IPS DF 6.9 (cell line): ENCODE measurements at places on chromosomes 12 and 14.

DNA sequence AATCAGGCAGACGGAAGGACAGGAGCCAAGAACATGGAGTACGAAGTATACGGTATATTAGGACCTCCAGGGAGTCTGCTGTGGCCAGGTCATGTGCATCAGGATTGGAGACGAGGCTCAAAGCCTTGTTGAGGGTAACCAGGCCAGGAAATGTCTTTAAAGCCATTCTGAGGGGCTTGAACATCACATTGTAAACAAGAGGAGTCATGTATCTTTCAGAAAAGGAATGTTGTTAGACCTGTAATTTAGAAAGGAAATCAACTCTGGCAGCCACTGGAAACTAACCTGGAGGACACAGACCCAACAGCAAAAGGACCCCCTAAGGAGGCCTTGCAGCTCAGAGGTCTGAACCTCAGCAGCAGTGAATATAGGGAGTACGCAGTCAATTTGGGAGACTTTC lies 7.5 kb downstream of the MAP3K9 start:
- DNase-seq = no peak

GRCh38 chr12:108226866-108227265 lies 97.8 kb downstream of the WSCD2 start:
- no peak for DNase-seq

- DNase-seq = no peak
These were observed 32.8 kb downstream of the TC2N start for GRCh38 chr14:91834571-91834970.

GRCh38 chr14:102805371-102805891 lies 28.2 kb downstream of the TRAF3 start:
- no peak for DNase-seq

GRCh38 chr14:24673534-24674203 lies 39.7 kb upstream of the GZMB start:
- no peak for DNase-seq

GRCh38 chr14:102591372-102591943 lies 991 bp upstream of the RCOR1 start:
- no peak for DNase-seq

GRCh38 chr12:6341417-6342139 lies at the start of gene TNFRSF1A:
Gene TNFRSF1A, minus strand, starts transcription at chr12:6342076. Its CDS starts 262 bp downstream, at chr12:6341814.
- no peak for DNase-seq

- no peak for DNase-seq
These were observed 11.2 kb upstream of the CDC42BPB start for GRCh38 chr14:103068351-103069073.

DNA sequence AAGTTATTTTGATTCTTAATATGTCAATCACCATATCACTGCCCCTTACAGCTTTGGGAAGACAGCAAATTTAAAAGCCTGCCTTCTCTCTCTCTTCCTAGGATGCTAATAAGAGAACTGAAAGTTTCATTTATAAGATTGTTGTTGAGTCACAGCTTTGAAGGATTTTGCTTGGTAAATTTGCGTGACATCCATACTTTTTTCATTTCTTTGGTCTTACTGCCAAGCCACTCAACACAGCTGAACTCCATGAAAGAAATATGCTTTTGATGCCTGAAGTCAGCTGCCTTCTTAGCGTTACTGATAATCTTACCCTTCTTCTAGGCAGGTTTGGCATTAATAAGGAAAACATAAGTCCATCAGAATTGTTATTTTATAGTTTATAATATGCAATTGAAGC lies 155.0 kb downstream of the CRADD start:
- no peak for DNase-seq

GRCh38 chr12:82818271-82819035 lies 131.7 kb downstream of the TMTC2 start:
- no peak for DNase-seq

- no peak for DNase-seq
These were observed 866.7 kb upstream of the TMEM132C start for GRCh38 chr12:127400221-127400620.

DNA sequence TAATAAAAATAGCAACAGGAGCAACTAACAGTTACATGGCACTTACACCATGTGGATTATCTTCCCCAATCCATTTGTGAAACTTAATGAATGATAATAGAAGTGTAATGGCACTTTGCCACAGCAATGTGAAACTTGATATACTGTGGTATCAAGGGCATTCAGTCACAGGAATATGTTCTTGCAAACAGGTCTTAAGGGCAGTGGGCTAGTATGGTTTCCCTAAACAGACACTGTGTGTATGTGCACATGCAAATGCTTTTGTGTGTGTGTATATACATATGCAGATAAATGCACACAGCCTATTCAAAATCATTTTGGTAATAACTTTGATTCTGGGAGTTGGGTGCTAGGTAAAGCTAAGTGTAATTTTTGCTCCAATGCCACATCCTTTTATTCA lies 26.2 kb upstream of the ARHGAP5 start:
- DNase-seq = no peak

GRCh38 chr12:51449580-51450246 lies 25.1 kb downstream of the SLC4A8 start:
- DNase-seq = no peak

- no peak for DNase-seq
These were observed 118.1 kb downstream of the RERGL start for GRCh38 chr12:17971850-17972249.

GRCh38 chr14:93946104-93946503 lies 19.0 kb downstream of the FAM181A start:
- DNase-seq = no peak

GRCh38 chr14:73758392-73759182 lies 44.4 kb upstream of the PNMA1 start:
- DNase-seq = peak; percentile 68

- no peak for DNase-seq
These were observed 29.4 kb downstream of the ACAD10 start for GRCh38 chr12:111715279-111715678.

GRCh38 chr14:96424109-96424989 lies 32.4 kb downstream of the AK7 start:
- peak; percentile 39 for DNase-seq

GRCh38 chr14:93643127-93643526 lies 145.2 kb downstream of the PRIMA1 start:
- no peak for DNase-seq

DNA sequence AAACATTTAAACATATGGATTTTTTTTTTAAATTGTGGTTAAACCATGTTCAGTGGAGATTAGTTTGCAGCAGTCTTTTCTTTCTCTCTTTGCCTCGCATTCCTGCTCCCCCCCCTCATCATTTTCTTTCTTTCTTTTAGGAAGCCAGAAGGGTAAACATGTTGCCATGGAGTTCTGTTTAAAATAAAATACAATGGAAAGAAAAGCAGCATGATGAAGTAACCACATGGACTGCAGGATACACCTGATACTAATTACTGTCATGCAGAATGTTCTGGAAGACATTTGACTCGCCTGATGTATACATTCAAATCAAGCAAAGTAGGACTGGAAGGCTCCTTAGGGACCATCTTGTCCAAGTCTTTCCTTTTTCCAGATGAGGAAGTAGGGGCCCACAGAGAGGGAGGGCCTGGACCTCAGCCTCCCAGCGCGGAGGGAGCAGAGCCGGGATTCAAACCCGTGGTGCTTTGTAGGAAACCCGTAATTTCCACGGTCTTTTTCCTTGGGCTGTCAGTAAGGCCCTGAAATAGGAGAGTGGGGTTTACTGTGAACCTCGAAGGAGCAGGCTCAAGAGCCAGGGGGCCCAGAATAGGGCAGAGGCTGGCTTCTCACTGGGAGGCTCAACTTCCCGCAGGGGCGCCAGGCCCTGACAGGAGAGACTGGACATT lies 2.4 kb upstream of the MEG3 start:
- no peak for DNase-seq

DNA sequence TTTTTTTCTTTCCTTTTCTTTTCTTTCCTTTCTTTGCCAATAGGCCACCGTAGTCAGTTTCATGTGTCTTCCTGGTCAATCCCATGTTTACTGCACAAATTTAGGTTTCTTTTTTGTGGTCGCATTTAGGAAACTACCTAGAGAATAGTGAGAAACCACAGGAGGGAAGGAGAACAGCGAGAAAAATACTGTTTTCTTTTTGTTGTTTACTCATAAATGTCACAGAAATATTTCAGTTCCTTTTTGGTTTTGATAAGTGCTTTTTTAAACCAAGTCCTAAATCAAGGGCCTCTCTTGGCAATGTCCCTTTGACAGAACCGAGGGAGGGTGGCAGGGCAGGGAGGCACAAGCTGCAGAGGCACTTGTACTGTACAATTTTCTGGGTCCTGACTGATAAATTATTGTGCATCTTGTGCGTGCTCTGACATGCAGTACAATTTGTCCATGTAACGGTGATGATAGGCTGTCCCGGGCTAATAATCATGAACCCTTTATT lies 326.1 kb downstream of the CACNA1C start:
- no peak for DNase-seq

GRCh38 chr14:88962356-88962755 lies 137.9 kb downstream of the TTC8 start:
- DNase-seq = no peak

GRCh38 chr12:79156846-79157463 lies 292.4 kb downstream of the SYT1 start:
- DNase-seq = no peak

GRCh38 chr12:71164568-71165197 lies 6.9 kb upstream of the TSPAN8 start:
- no peak for DNase-seq

DNA sequence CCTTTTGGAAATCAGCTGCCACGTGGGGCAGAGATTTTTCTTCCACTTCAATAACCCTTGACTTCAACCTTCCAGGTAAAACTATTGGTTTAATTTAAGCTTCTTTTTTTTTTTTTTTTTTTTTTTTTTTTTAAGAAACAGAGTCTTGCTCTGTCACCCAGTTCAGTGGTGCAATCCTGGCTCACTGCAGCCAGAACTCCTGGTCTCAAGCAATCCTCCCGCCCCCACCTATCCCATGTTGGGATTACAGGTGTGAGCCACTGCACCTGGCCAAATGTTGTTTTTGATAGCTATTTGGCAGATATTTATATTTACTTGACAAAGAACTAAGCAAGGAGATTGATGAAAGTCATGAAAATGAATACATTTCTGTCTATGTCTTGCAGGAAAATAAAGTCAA lies 65.1 kb downstream of the SINHCAF start:
- DNase-seq = no peak

DNA sequence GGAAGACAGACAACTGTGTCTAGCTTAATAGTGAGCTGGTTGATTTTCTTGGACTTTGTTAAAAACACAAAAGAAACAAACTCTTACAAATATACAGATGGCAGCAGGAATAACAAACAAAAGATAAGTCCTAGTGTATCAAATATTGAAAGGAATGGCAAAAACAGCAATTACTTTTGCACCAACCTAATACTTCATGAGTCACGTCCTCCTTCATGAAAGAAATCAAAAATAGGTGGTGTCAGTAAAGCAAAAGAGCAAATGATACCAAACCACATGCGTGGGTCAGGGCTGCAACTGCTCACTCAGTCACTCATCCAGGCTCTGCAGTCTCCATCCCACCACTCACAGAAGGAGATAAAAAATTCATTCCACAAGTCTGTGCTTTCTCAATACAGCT lies 11.8 kb downstream of the ATG14 start:
- no peak for DNase-seq

- no peak for DNase-seq
These were observed 45.0 kb downstream of the SH2B3 start for GRCh38 chr12:111450676-111451075.

DNA sequence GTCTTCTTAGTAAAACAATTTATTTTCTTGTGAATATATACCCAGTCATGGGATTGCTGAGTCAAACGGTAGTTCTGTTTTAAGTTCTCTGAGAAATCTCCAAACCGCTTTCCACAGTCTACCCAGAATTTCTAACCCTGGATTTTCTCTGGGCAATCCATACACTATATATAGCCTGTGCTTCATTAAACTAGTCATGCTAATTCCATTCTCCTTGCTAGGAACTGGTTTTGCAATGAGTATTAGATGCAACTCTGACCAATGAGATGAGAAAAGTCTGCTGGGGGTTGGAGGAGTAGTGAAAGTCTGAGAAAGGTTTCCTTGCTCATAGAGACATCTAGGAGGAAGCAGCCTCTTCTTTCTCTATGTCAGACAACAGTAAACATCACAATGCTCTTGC lies 196.1 kb upstream of the CDKN3 start:
- no peak for DNase-seq

- DNase-seq = no peak
These were observed 227.2 kb downstream of the DACT1 start for GRCh38 chr14:58864751-58865513.

DNA sequence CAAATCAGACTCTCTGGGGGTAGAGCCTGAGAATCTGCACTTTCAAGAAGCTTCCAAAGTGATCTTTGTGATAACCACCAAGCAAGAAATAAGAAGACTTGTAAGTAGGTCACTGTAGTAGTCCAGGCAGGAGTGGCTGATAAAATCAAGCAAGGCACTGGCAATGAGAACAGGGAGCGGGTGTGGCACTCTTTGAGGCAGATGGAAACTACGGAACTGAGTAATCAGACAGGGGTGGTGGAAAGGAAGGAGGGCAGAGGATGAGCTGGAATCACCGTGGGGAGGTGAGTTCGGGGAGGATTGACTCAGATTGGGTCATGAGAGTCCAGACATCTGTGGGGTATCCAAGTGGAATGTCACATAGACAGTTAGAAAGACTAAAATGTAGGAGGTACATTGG lies 44.4 kb upstream of the PLXNC1 start:
- no peak for DNase-seq

- DNase-seq = no peak
These were observed 1.2 kb upstream of the TGFB3 start for GRCh38 chr14:75983019-75983358.

DNA sequence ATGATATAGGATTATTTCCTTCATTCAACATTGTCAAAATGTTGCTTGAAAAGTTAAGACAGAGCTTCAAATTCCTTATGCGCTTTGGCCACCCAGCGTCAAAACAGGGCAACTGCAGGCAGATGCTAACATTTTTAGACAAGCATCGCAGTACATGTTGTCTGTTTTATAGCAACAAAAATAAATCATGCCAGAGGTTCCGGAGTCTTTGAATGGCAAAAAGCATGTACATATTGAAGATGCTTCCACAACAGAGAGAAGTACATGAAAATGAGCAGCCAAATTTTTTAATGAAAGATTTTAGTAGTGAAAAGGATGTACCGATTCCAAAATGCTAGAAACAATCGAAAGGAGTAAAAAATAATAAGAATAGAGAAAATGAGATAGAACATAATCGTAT lies 49.8 kb upstream of the USP15 start:
- no peak for DNase-seq

GRCh38 chr12:67469666-67470065 lies 178.9 kb upstream of the DYRK2 start:
- DNase-seq = no peak

GRCh38 chr12:124821252-124822200 lies 42.1 kb downstream of the SCARB1 start:
- no peak for DNase-seq
